ENCODE measurements at places on chromosomes 5 and 9. TPM values are rescaled to one million over a fixed set of nuclear protein-coding genes. Genes with fewer than 3 reads are reported as not detected.

The ZDHHC11 gene
- total RNA-seq = 20.8 TPM

The FSD1L gene
- 6.3 TPM for total RNA-seq

The PTTG1 gene
- total RNA-seq = 34.5 TPM

The OR1J2 gene
- total RNA-seq = not detected

The ECM2 gene
- total RNA-seq = 0.24 TPM
